ENCODE measurements at places on chromosomes 7 and 10. TPM values are rescaled to one million over a fixed set of nuclear protein-coding genes. Genes with fewer than 3 reads are reported as not detected.

DNA sequence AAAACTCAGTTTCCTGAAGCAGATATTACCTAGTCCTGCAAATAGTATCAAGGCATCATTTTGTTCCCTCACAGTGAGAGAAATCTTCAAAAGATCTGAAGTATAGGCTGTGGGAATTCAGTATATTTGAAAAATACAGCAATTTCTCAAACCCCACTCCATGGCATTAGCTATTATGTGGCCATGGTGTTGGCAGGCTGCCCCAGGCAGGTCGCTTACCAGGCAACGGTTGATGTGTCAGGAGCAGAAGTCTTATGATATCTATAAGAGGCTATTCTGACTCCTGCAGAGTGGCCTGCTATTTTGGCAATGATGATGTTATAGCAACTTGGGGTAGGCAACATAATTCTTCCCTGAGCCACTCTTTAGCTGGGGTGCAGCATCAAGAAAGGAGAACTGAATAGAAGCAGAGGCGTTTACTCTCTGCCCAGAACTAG is 187.9 kb downstream of the PLXDC2 start:
- H3K27me3 ChIP-seq: no peaks in the 10 kb centered on the region
- DNase-seq: no peak
- no peaks in the 10 kb centered on the region for H3K36me3 ChIP-seq
- peak overlapping the region; percentile 73 for H3K27ac ChIP-seq

- H3K4me3 ChIP-seq: no peak overlapping the region
- no peaks in the 10 kb centered on the region for H3K27me3 ChIP-seq
- H3K36me3 ChIP-seq: no peaks in the 10 kb centered on the region
- no peak for DNase-seq
- no peak overlapping the region for H3K27ac ChIP-seq
Measured at GRCh38 chr10:60305380-60305892, 84.2 kb downstream of the ANK3 start.

DNA sequence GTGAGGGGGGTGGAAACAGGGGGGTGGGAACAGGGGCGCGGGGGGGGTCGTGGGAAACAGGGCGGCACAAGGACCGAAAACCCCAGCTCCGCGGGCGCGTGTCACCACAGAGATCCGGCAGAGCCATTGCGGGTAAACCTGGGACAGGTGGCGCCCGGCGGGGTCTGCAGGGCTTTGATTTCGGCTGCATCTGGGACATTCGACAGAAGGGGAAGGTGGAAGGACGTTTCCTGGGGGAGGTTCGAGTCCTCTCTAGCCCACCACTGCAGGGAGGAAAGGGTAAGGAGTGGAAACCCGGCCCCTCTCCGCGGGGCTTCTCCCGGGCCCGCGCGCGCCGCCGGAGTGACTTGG is 7.5 kb downstream of the NKX2-3 start:
- DNase-seq: no peak
- H3K36me3 ChIP-seq: no peaks in the 10 kb centered on the region
- H3K27me3 ChIP-seq: peaks cover 100% of the 10 kb centered on the region
- H3K4me3 ChIP-seq: peak overlapping the region; percentile 4

DNA sequence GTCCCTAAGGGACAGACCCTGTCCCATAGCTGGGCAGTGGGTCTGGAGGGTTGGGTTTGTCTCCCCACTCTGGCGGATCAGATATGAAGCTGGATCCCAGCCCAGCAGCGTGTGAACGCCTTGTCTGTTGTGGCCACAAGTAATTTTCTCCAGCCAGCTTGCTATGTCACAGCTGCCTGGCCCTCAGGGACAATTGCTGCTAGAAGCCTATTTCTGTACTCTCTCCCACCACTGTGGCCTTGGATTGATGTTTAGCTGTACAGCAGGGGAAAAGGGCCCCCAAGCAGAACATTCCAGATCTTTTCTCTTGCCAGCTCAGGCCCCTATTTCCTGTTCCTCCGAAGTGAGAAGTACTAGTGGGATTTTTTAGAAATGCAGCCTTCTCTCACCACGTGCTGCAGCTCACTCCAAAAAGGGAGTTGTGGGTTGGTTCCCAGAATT is 53.5 kb upstream of the WAC start:
- DNase-seq: no peak
- H3K4me1 ChIP-seq: no peaks in the 10 kb centered on the region
- no peak overlapping the region for H3K27ac ChIP-seq
- no peaks in the 10 kb centered on the region for H3K27me3 ChIP-seq

DNA sequence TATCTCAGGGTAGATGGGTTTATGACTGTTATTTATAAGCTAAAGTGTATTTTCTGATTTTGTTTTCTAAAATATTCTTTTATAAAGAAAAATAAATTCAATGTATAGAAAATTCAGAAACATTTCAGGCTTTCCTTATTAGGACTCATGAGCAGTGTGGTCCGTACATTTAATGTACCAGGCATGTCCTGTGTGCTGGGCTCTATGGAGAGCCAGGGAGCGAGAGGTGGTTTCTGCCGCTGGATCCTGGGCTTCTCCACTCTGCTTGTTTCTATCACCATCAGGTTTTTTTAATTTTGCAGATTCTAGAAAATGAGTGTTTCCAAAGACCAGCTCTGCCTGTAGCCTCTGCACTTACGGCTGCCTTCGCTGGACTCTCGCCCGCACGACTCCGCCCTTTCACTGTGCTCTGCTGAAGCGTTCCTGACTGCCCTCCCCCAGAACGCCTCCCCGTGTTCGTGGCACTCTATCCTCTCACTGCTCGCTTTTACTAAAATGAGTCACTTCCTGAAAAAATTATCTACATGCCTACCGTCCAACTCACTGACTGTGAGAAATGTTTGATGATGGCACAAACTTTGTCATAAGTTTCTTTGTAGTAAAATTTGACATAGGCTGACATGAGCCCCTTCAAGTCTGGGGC is 188.5 kb downstream of the ZMYND11 start:
- no peaks in the 10 kb centered on the region for H3K27me3 ChIP-seq
- H3K27ac ChIP-seq: peak overlapping the region; percentile 65
- peaks cover 18% of the 10 kb centered on the region for H3K4me1 ChIP-seq
- DNase-seq: peak; percentile 90

DNA sequence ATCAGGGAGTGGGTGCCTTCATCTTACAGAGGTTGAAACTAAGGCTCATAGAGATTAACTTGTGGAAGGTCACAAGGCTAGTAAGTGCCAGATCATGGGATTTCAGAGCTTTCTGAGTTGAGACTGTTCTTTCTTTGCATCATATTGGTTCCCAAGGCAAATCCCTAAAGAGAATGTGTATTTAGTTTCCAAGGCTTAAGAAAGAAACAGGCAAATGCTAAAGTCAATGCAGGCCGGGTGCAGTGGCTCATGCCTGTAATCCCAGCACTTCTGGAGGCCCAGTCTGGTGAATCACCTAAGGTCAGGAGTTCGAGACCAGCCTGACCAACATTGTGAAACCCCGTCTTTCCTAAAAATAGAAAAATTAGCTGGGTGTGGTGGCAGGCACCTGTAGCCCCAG is 19.8 kb downstream of the CDK1 start:
- no peak for DNase-seq
- H3K4me1 ChIP-seq: peaks cover 16% of the 10 kb centered on the region
- no peaks in the 10 kb centered on the region for H3K27me3 ChIP-seq
- no peak overlapping the region for H3K27ac ChIP-seq
- H3K36me3 ChIP-seq: no peaks in the 10 kb centered on the region
- H3K4me3 ChIP-seq: no peak overlapping the region

DNA sequence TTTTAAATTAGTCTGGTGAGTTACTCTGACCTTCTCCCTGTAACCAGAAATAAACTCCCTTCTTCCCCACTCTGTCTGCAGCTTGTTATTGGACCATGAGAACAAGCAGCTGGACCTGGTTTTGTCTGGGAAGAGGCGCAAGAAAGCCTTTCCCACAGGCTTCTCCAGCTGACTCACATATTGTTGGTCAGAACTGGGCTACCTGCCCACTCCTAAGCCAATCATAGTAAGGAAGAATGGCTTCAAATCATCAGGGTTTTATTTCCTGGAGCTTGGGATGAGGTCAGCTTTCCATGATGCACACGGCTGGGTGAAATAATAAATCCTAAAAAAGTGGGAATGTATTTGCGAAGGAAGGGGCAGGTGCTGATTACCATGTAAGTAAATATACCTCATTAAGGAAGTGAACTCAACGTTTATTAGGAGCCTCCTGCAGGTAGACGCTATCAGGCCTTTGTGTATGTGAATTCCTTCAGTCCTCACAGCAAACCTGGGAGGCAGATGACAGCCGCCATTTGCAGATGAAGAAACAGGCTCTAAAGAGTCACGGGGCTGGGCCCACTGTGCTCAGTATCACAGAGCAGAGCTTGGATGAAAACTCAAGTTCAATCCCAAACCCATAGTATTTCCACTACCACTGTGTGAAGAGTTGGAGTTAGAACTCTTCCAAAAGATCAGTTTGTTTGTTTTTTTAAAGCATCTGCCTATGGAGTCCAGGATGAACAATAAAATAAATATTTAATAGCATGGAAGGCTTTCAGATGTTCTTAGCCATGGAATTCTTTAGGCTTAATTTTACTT is 32.8 kb downstream of the IL15RA start:
- peak overlapping the region; percentile 84 for H3K27ac ChIP-seq
- peaks cover 56% of the 10 kb centered on the region for H3K4me1 ChIP-seq
- peak; percentile 93 for DNase-seq
- H3K4me3 ChIP-seq: no peak overlapping the region

The CCNJ gene
- total RNA-seq: 4.1 TPM

The HABP2 gene
- not detected for total RNA-seq

Data from suprapubic skin (tissue), 4 donors.